ENCODE measurements at places on chromosomes 16 and 17.

DNA sequence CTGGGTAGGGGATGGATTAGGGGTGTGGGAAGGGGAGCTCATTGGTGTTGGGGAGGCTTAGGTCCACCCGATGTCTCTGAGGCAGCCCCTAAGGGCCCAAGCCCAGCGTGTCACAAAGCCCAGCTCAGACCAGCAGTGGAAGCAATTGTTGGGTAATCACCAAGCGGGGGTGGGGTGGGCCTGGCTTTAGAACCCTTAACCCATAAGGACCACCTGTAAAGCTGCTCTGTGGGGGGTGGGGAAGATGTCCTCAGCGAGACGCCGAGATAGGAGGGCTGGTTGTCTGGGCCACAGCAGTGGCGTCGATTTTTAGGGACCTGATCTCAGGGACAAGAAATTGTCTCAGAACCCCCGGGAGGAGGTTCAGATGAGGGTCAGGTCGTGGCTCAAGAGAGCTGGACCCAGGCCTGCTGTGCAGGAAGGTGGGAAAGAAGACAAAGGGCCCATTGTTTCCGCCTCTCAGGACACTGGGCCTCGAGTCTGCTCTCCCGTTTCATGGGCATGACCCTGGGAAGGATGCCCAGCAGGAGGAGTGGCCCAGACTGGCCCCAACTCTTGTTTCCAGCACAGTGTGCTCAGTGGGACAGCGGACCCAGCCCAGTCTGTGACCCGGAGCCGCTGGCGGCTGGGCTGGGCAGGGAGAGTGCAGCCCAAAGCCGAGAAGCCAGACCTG is 15.9 kb downstream of the ST6GALNAC2 start:
- DNase-seq = peak; percentile 67

- DNase-seq = no peak
Measured at GRCh38 chr16:89044418-89045180, 49.1 kb upstream of the ACSF3 start.

DNA sequence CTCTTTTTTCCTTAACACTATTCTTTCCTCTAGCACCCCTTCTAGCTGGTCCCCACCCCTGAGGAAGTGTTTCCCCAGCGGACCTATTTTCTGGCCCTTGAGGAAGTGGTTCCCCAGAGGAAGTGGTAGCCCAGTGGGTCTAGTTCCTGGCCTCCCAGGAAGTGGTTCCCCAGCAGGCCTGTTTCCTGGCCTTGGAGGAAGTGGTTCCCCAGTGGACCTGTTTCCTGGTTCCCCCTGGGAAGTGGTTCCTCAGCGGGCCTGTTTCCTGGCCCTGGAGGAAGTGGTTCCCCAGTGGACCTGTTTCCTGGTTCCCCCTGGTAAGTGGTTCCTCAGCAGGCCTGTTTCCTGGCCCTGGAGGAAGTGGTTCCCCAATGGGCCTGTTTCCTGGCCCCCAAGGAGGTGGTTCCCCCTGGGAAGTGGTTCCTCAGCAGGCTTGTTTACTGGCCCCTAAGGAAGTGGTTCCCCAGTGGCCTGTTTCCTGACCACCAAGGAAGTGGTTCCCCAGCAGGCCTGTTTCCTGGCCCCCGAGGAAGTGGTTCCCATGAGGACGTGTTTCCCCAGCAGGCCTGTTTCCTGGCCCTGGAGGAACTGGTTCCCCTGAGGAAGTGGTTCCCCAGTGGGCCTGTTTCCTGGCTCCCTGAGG is 58.3 kb downstream of the NTN1 start:
- DNase-seq = no peak

- DNase-seq = peak; percentile 74
Measured at GRCh38 chr17:1365445-1366039, 34.5 kb downstream of the YWHAE start.

DNA sequence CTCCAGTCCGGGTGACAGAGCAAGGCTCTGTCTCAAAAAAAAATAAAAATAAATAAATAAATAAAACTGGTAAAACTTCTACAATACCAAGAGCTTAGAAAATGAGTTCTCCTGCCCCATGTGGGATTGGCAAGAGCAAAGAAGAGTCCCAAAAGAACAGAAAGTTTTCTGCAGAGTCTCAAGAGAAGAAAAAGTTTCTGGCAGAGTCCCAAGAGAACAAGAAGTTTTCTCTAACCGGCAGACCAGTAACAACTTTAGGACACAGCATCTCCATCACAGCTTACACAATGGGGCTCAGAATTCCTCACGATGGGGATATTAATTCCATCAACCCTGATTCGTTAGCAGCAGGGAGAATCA is 1.1 kb downstream of the SLC39A11 start:
- no peak for DNase-seq

DNA sequence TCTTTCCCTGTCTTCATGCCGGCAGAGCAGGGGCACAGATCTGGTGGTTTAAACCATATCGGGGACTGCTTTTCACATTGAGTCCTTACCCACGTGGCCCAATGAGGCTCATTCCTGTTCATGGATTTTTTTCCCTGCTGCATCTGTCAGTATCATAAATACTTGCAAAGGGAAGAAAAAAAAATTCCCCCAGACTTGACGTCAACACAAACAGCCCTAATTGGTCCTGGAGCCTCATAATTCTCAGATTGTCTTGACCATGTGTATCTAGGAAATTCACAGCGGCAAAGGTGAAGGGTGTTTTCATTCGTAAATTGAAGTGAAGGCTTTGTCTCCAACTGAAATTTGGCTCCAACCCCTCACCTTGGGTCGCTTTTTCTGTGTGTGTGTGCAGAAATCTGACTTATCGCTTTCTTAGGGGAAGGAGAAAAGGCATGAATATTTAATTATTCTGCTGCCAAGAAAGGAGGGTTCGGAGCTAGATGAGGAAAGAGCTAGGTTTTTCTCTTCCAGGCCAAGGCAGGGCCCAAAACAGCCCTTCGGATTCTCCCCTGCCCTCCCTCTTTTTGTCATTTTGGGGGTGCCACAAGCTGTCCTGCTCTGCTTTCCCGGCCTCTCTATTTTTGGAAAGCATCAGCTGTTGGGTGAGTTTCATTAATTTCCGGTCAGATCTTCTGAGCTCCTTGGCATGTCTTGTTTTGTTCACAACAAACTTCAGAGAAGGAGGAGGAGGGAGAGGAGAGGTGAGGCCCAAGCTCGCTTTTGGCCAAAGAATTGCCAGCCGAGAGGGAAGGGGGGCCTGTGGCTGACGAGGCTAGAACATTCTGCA is 17.8 kb upstream of the CIBAR2 start:
- no peak for DNase-seq

DNA sequence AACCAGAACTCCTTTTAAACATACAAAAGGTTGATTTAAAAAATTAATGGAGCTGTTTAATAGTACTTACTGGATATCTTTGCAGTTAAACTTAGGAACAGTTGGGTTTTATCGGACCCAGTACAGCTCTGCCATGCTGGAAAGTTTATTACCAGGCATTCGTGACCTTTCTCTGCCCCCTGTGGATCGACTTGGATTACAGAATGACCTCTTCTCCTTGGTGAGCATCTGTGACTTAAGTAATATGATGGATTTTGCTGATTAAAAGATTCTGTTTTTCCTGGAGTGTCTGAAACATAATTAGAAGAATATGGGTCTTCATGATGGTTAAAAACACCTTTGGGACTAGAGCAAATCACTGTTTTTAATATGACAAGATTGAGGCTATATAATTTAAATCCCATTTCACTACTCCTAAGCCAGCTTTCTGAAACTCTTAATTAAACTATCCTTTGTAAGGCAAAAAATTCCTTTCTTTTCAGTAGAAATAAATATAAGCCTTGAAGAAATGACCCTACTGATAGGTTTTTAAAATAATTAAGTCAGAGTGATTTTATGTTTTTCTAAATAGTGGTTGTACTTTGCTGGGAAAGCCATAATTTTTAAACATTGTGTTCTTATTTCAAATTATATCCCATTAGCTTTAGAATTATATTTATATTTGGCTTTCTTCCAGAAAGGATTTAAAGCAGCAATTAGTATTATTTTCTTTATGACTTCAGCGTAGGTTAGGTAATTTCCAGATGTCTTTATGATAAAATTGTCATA is 45.7 kb upstream of the KPNB1 start:
- no peak for DNase-seq

DNA sequence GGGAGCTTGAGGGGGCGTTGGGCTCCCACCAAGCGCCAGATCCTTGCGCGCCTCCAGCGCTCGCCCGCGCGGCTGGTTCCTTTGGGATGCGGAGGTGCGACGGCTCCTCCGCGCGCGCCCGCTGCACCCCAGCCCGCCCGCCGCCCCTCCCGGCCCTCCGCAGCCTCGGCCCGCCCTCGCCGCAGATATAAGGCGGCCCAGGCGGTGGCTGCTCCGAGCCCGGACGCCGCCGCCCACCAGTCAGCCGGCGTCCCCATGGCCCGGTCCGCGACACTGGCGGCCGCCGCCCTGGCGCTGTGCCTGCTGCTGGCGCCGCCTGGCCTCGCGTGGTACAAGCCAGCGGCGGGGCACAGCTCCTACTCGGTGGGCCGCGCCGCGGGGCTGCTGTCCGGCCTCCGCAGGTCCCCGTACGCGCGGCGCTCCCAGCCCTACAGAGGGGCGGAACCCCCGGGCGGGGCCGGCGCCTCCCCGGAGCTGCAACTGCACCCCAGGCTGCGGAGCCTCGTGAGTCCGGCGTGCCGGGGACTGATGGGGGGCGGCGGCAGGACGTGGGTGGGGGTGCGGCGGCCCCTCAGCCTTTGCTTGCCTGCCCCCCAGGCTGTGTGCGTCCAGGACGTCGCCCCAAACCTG is at the start of gene NPB:
TSS of gene NPB (plus strand) at position 216 of the 630 bp plus-strand sequence. CDS start at position 256, 40 bp downstream.
- DNase-seq = no peak

DNA sequence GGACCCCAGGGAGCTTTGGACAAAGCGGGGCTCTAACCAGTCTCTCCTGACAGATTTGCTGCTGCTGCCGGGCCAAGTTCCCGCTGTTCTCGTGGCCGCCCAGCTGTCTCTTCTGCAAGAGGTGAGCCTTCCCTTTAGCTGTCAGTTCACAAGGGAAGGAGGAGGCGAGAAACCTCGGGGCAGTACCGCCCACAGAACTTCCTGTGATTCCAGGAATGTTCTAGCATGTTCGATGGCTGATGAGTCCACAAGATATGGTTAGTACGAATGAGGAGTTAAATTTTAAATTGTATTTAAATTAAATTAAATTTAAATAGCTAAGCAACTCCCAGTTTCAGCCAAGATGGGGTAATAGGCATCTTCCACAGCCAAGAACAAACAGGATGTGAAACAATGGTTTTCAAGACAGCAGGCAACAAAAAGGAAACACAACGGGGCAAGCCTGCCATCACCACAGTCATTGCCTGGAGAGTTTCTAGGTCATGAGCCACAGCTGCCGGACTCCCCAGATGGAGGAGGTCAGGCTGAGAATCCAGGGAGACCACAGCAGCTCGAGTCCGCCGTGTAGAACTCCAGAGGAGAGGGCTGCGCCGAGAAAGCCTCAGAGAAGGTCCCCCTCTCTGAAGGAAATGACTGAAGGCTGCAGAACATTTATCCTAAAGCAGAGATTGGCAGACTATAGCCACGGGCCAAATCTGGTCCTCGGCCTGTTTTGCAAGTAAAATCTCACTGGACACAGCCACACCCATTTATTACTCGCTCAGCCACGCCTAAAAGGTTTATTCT is 9.5 kb upstream of the TCF25 start:
- no peak for DNase-seq

DNA sequence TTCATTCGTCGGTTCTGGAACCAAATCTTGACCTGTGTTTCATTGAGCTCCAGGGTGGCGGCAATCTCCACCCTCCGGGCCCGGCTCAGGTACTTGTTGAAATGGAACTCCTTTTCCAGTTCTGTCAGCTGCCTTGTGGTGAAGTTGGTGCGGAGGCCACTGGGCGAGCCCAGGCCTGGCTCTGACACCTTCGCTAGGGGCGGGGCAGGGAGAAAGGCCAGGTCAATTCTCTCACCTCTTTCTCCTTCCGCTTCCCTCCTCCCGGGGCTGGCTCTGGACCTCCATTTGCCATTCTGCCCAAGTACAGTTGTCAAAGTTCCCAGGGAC is 1.2 kb downstream of the HOXB1 start:
- no peak for DNase-seq

Measured in PC-9 (cell line).